ENCODE measurements at places on chromosomes 2 and 18.

GRCh38 chr18:53605198-53605597 is 619.3 kb downstream of the MBD2 start:
- no peak for DNase-seq

GRCh38 chr2:128345436-128346165 is 26.9 kb upstream of the HS6ST1 start:
- DNase-seq, result no peak

DNA sequence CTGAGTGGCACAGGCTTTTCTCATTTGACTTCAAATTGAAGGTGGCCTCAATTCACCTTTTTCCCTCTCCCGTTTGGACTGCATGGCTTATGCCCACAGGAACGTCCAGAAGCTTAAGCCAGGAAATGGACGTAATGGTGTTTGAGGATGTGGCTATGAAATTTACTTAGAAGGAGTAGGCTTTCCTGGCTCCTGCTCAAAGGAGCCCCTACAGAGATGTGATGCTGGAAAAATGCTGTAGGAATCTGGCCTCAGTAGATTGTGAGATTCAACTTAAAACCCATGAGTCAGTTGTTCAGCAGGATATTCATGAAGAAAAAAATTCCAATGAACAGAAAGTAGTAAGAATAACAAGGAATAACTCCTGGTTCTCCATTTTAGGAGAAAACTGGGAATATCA is 129.0 kb downstream of the ICOS start:
- DNase-seq, result no peak

DNA sequence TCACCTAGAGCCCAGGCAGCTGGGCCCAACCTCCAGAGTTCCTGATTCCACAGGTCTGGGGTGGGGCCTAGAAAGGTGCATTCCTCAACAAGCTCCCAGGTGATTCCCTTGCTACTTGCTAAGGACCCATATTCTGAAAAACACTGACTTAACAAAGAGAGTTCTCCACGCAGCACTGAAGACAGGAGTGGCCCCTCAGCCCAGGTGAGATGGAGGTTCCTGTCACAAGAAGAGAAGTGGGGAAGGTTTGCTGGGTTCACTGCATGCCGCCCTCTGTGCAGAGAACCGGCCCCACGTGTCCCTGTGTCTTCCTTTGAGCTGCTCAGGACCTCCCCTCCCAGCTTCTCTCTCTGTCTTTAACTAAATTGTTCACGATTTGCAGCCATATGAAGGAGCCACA is 201.4 kb upstream of the DDX18 start:
- DNase-seq, result no peak

- DNase-seq, result no peak
Observed at GRCh38 chr2:84126084-84126483, 333.0 kb downstream of the SUCLG1 start.

DNA sequence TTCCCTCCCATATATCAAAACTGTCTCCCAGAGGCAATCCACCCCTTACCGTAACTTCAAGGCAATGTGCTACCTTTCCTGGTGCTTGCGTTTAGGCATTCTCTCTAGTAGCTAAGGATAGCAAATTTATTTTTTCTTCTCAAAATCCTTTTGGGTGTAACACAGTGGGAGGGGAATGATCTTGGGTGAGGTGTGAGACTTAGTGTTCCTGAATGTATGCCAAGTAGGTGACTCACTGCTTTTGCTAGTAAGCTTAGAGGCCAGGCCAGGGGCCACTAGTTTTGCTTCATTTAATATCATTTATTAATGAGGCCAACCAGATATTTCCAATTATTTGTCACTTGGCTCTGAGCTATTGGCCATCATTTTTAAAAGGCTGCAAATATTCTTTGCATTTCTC is 135.5 kb downstream of the NAPG start:
- DNase-seq, result peak; percentile 38

DNA sequence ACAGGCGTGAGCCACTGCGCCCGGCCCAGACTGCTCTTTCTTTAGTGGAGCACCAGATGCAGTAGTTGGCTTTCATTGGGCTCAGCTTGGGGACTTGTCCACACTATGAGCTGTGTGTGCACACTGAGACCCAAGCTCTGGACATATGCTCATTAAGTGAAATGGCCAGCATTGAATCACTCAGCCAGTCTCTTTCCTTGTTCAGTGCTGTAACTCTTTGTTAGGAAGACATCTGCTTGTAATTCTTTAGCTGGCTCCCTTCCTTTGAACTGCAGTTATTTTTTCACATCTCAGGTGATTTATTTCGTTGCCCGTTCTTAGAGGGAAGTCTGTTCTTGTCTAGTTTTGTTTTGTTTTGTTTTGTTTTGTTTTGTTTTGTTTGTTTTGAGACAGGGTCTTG is 70.5 kb downstream of the CAB39 start:
- DNase-seq, result no peak

DNA sequence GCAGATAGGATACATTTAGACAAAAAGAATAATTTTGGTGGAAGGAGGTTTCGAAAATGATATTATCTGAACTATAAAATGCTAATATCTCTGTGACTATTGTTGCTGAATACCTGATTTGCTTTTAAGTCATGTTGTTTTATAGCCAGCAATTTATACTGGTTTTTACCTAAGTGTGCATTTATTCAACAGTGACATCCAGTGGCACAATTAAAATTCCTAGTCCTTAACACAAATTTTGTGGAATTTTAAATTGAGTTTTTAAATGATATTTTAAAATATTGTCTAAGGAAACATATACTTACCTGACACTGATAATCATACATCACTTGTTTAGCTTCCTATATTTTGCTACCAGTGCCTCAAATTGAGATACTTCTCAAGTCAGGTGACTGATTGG is 144.8 kb downstream of the ARHGAP28 start:
- DNase-seq, result no peak

- DNase-seq, result no peak
Observed at GRCh38 chr18:75207310-75208154, 1.4 kb downstream of the PTGR3 start.

DNA sequence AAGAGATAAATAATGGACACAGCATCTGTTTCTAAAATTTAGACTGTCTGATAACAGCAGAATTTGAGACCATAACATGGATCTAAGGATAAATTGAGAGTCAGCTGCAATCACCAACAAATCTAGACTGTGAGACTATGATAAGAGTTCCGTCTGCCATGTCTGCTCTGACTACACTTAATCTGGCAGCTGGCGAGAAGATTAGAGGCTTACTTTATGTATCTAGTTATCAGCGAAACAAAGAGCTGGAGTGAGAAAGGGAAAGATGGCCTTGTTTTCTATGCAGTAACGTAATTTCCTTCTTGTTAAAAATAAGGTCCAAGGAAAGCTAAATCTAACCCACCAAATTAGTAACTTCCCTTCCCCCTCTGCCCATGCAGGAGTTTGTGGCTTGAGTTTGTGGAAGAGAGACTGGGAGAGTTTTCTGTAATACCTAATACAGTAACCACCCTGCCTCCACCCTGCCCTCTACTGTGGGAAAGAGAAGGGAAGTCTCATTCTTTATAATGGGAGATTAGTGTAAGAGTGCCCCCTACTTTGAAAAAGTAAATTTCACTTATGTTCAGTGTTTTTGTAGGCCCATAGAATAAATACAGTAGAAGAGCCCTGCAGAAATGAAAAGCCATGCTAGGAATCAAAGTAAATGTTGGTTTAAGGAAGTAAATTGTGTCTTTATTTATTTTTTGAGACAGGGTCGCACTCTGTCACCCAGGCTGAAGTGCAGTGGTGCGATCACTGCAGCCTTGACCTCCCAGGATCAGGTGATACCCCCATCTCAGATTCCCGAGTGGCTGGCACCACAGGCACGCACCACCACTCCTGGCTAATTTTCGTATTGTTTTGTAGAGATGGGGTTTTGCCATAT is 27.5 kb downstream of the EML4 start:
- peak; percentile 61 for DNase-seq

- no peak for DNase-seq
Observed at GRCh38 chr2:230757476-230757875, 44.8 kb downstream of the CAB39 start.

GRCh38 chr2:33395655-33396249 is 80.7 kb upstream of the RASGRP3 start:
- peak; percentile 64 for DNase-seq

- no peak for DNase-seq
Observed at GRCh38 chr2:28642796-28643195, 108.8 kb upstream of the PPP1CB start.

DNA sequence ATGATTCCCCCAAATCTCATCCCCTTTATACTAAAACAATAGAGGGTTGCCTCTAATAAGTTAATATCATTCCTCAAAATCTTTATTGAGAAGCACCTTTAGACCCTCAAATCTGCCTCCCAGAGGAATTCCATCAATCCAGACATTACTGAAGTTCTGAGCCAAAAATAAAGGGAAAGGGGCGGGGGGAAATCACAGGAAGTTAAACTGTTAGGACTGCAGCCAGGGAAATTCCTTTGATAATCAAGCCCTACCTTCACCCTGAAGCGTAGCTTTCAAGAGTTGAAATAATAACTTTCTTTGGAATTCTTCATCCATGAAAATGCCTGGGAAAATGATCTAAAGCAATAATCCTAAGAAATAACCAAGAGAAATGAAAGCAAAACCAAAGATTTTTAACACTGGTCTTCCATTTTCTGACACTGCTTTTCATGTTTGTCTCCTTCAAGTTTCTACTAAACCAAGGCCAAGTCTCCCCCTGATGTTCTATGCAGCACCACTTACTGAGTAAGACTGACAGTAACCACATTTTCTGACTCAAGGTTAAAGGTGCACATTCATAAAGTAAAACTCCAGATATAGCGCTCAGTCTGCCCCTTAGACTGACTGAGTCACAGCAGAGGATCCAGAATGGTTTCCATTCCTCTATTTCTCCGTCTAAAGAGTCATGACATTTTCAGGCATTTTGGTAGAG is 78.2 kb downstream of the TCF4 start:
- DNase-seq, result no peak

DNA sequence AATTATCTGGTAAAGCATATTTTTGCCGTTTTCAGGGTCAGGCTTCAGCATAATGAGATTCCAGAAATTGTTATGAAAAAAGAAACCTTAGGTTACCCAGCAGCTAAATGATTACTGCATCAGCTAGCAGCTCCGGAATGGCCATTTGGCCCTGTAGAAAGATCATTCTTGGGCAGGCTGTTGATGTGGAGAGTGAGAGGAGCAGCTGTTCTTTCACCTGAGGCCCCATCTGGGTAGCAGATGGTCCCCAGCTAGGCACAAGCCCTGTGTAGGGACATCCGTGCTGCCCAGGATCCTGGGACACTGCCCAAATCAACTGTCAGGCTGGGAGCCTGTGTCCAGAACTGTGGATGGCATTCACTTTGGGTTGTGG is 61.8 kb downstream of the NEDD4L start:
- DNase-seq, result no peak

DNA sequence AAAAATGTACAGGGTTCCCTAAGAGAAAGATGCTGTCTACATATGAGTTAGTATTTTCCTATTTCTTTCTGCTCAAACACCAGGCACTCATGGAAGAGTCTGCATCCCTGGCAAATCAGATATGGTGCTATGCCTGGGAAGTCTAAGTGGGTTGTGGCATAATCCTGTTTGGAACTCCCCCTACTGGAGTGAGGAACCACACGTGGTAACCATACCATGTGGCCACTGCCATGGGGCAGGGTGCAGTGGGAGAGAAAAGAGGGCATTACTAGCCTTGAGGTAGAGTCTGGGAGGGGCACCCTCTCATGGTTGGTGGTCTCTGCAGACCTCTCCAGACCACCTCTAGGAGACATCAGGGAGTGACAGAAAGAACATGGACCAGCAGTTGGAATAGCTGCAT is 257.9 kb upstream of the ATP5MC3 start:
- no peak for DNase-seq

GRCh38 chr2:164964700-164965099 is 9.4 kb upstream of the SLC38A11 start:
- DNase-seq, result no peak

DNA sequence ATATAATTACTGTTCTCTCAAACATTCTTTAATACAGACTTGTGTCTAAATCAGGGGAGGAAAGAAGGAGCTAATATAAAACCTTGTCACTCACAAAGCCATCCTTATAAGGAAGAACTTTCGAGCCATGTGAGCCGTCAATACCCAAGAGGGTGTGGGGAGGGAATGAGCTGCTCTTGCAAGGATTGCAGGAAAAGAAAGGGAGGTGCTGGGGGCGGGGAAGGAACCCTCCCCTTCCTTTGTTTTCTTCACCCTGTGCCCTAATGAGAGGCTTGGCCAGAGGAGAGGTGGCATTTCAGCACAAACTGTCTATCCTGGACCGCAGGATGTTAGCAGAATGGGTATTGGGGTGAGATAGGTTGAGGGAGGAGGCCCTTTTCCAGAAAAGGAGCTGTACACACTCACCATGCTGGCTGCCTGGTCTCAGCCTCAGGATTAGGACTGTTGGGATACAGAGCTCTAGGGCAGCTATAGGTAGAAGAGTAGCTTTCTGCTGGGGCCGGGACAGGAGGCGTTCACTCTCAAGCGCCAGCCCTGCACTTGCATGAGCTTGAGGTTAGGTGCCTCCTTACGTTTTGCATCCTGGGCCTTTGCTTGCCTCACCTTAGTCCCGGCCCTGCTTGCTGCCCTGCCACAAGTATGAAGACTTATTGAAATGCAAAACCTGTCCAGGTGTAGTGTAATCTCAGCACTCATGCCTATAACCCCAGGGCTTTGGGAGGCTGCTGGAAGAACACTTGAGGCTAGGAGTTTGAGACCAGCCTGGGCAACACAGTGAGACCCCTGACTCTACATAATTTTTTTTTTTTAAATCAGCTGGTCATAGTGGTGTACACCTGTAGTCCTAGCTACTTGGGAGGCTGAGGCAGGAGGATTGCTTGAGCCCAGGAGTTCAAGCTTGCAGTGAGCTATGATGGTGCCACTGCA is 190.5 kb downstream of the LOXHD1 start:
- no peak for DNase-seq

DNA sequence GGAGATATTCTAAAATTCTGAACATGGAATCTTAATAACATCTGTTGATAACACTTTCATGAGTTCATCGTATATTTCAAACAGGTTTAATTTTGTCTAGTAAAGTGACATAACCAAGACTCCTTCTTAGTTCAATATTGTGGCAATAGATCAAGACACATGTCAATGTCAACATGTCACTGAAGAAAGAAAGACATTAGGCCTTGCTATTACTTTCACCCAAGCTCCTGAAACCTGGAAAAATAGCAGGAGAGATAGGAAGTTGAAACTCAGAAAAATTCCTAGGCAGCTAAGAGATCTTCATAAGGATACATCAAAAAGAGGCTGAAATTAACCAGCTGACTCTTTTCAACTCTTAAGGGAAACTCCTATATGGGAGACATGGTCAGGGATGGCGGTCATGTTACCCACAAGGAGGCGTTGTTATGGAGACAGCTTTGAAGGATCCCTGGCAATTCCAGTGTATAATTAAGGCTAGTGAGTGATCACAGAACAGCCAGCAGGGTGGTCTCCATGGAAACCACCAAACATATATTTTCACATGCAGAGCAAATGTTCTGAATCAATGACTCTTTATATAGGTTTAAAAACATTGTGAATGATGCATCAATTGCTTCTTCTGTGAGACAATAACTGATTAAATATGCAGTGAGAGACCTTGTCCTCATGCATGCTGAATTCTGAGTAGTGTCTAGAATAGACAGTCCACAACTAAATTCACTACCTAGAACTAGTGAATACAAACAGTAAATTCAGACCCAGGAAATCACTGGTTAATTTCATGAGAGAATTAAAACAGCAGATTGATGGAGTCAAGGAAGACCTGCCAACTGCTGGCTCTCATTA is 115.3 kb upstream of the RIOK3 start:
- DNase-seq, result peak; percentile 40

- no peak for DNase-seq
Observed at GRCh38 chr2:86001326-86001725, 104.4 kb downstream of the POLR1A start.

- no peak for DNase-seq
Observed at GRCh38 chr2:70870790-70871189, 35.2 kb upstream of the CD207 start.

GRCh38 chr18:9418047-9418690 is 57.1 kb upstream of the RALBP1 start:
- no peak for DNase-seq

GRCh38 chr2:121279476-121280220 is 5.4 kb downstream of the TFCP2L1 start:
- no peak for DNase-seq
